ENCODE measurements at places on chromosomes 2 and 18. TPM values are rescaled to one million over a fixed set of nuclear protein-coding genes. Genes with fewer than 3 reads are reported as not detected.

GRCh38 chr18:715626-716025 is 3.2 kb upstream of the ENOSF1 start:
- no peak for ATAC-seq

The TUBA4B gene
- not detected for total RNA-seq

GRCh38 chr2:144943986-144944385 is 424.1 kb upstream of the ZEB2 start:
- ATAC-seq, result no peak

GRCh38 chr2:223007531-223007930 is 44.5 kb upstream of the KCNE4 start:
- no peak for ATAC-seq

GRCh38 chr2:203972066-203972465 is 35.5 kb downstream of the ICOS start:
- ATAC-seq, result no peak

The DPYSL5 gene
- total RNA-seq, result 2.4 TPM

The SLC1A4 gene
- 9.0 TPM for total RNA-seq

DNA sequence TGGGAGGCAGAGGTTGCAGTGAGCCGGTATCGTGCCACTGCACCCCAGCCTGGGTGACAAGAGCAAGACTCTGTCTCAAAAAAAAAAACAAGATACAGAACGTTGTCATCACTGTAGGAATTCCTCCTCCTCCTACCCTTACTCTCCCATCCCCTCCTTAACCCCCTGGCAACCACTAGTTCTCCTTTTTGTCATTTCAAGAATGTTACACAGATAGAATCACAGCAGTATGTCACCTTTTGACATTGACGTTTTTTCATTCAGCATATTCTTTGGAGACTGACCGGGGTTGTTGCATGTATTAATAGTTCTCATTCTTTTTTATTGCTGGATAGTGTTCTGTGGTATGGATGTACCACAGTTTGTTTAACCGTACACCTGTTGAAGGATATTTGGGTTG is 32.4 kb downstream of the TTLL4 start:
- no peak for ATAC-seq

The CNDP2 gene
- total RNA-seq, result 47.4 TPM

DNA sequence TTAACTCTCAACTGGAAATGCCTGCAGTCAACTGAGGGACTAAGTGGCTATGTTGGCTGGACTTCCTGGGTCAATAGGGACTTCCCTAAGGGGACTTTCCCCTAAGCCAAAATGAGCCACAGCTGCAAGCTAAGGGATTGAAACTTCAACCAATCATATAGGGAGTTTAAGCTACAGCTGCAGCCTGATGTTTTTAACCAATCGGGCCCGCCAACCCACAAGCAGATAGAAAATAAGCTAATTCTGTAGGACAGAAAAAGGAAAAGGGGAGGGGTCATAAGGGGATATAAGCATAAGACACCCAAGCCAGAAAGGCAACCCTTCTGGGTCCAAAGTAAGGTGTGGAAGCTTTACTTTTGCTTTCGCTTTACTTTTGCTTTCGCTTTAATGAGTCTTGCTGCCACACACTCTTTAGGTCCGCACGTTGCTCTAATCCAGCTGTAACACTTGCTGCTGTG is 927.5 kb downstream of the ERBB4 start:
- ATAC-seq, result no peak

DNA sequence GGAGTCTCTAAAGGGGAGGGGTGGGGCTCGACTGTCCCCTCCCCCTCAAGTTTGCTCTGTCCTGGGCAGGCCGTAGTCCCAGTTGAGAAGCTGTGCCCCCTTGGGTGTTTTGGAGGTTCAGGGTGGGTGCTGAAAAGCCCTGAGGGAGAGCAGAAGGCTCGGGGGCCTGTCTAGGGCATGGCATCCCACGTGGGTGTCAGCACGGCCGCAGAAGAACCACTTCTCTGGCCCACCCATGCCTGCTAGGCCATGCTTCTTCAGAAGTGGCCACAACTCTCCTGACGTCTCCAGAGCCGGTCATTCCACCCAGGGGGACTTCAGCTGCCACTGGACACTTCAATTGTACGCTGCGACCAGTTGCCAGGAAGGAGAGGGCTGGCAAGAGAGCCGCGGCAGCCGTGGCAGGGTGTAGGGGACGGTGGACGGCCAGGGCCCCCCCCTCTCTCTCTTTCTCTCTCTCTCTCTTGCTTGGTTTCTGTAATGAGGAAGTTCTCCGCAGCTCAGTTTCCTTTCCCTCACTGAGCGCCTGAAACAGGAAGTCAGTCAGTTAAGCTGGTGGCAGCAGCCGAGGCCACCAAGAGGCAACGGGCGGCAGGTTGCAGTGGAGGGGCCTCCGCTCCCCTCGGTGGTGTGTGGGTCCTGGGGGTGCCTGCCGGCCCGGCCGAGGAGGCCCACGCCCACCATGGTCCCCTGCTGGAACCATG is at the start of gene INPP5D:
Gene INPP5D, plus strand, starts transcription at position 546 of the 704 bp plus-strand sequence. Its CDS starts 137 bp downstream, at position 683.
- peak; percentile 36 for ATAC-seq

The CCDC85A gene
- total RNA-seq, result 3.2 TPM

GRCh38 chr2:181483211-181483610 is 26.0 kb downstream of the ITGA4 start:
- ATAC-seq, result no peak

- ATAC-seq, result no peak
Observed at GRCh38 chr2:17591846-17592245, 51.4 kb downstream of the VSNL1 start.

DNA sequence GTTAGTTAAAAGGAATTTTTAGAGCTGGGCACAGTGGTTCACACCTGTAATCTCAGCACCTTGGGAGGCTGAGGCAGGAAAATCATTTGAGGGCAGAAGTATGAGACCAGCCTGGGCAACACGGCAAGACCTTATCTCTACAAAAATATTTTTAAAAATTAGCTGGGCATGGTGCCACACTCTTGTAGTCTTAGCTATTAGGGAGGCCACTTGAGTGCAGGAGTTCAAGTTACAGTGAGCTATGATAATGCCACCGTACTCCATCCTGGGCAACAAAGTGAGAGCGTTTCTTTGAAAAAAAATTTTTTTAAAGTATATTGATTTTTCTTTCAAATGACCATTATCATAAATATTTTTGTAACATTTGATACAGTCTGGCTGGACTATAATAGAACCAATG is 93.6 kb upstream of the FAM117B start:
- ATAC-seq, result no peak

DNA sequence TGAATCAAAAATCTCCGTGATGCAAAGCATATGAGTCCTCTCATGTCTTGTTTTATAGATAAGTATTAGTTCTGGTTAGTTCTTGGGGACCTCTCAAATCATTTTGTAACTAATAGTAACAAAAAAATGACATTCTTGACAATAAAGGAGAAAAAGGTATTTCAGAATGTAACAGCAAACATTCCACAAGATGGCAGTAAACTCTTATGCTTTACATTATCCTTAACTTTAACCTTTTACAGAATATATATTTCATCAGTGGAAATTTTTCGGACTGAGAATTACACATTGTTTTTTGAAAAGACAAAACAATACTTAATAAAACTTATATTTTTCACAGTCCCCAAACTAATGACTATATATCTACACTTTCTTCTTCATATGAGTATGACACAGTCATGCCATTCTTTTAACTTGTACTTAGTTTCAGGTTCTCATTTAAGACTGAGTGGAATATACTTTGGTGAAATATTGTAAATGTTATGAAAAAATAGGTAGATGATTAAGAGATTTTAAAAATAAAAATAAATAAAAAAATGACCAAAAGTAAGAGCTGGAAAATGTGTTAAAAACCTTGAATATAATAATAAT is 142.9 kb upstream of the NXPH2 start:
- ATAC-seq, result no peak

All from gastroesophageal sphincter (tissue), 4 donors.